ENCODE measurements at places on chromosomes 12 and 14.

DNA sequence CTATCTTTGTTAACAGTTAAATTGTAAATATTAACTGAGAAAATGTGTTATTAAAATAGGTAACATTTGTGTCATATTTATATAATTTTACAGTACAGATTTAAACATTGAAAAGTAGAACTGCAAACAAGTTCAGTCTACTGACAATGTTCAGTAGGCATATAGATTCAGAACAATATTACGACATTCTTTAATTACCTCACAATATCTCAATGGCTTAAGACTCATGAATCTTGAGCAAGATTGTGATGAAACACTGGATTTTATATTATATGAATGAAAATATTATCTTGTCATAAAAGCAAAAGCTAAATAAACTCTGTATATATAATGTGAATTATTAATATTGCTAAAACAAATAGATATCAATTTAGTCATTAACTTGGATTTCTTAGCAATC is 194.9 kb downstream of the ADAMTS20 start:
- no peak for DNase-seq

DNA sequence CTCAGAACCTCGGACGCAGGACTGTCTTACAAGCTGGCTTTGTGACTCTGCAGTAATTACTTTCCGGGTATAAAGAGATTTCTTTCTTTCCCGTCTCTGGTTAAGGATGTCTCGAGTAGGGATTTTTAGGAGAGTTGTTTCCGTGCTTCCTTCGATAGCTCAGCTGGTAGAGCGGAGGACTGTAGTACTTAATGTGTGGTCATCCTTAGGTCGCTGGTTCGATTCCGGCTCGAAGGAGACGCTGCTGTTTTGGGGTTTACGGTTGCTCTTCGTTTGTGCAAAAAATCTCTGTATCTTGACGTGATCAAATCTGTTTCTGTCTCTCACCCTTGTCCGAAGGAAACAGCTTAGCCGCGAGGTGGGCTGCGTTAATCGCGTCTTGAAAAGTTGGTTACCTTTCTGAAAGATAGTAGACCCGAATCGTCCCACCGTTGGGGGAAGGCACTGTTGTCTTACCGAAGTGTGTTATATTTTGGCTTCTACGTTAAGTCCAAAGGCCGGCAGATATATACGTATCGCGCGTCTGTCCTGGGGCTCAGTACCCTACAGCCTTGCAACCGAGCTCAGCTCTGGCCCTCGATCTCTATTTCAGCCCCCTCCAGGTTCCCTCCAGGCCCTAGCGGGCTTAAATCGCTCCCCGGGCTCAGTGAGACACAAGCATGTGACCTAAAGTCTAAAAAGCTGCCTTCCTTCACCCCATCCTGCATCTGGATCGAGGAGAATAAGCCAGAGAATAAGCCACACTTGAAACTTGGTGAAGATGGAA is 1.1 kb upstream of the RNASE4 start:
- peak; percentile 86 for DNase-seq

DNA sequence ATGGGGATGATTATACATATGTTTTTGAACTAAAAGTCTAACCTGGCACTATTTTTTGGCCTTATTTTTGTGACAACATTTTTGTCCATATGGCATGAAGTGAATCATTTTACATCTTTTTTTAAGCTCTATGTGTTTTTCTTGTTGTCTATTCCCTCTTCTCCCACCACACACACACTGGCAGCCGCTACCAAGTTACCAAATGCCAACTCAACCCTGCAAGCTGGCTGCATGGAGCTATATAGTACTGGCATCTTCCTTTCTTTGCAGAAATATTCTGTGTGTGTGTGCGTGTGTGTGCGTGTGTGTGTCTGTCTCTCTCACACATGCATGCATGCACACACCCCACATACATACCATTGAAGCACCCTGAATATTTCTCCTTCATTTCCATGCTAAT is 278.9 kb upstream of the SOX5 start:
- no peak for DNase-seq

GRCh38 chr12:34033628-34034296 is 11.5 kb downstream of the ALG10 start:
- DNase-seq, result peak; percentile 35

DNA sequence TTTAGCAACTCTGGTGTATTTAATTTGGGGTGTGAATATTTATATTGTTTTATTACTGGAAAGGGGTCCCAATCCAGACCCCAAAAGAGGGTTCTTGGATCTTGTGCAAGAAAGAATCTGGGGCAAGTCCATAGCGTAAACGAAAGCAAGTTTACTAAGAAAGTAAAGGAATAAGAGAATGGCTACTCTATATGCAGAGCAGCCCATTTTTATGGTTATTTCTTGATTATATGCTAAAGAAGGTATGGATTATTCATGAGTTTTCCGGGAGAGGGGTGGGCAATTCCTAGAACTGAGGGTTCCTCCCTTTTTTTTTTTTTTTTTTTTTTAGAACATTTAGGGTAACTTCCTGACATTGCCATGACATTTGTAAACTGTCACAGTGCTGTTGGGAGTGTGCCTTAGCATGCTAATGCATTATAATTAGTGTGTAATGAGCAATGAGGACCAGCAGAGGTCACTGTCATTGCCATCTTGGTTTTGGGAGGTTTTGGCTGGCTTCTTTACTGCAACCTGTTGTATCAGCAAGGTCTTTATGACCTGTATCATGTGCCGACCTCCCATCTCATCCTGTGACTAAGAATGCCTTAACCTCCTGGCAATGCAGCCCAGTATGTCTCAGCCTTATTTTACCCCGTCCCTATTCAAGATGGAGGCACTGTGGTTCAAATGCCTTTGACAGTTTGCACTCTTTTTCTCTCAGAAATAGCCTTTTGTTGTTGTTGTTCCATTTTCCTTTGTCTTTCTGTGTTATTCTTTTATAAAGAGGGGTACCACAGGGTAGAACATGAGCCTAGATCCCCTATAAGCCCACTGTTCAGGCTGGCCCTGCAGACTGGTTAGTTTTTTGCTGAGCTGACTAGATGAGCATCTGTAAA is 75.5 kb upstream of the DCD start:
- peak; percentile 24 for DNase-seq

- peak; percentile 82 for DNase-seq
These were observed 35.4 kb upstream of the RNASE3 start for GRCh38 chr14:20855652-20856291.

DNA sequence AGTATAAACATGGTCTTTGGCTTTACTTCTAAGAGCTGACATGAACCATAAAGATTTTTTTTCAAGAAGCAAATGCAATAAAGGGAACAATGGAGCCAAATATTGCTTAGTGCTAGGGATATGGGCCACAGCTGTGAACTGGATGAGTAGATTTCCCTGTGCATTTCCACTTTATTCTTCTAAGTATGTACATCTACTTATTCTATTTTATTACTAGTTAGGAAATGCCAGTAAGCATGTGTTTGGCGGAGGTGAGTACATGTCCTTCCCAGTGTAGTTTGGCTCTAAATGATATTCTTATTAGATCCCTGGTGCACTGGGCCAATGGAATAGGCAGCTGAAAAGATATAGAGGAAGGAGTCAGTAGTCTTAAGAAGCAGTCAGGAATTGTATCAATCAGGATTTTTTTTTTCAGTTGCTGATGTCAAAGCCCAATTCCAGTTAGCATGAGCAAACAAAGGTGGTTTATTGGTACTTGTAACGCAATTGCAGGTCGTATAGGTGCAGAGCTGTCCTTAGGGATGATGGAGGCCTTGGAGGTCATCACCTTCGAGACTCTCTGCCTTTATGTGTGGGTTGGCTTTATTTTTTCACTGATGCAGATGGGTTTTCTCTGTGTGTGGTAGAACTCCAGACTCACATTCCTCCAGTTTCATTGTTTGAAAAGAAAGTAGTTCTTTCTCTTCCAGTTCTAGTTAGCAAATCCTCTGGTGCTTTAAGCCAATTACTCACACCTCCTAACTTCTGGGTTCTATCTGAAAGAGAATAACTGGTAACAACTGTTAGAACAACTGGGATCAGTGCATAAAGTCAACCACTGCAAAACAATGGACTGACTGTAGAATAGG is 139.0 kb upstream of the LRIG3 start:
- DNase-seq, result no peak

- no peak for DNase-seq
These were observed 117.3 kb upstream of the OVCH1 start for GRCh38 chr12:29614694-29615325.

DNA sequence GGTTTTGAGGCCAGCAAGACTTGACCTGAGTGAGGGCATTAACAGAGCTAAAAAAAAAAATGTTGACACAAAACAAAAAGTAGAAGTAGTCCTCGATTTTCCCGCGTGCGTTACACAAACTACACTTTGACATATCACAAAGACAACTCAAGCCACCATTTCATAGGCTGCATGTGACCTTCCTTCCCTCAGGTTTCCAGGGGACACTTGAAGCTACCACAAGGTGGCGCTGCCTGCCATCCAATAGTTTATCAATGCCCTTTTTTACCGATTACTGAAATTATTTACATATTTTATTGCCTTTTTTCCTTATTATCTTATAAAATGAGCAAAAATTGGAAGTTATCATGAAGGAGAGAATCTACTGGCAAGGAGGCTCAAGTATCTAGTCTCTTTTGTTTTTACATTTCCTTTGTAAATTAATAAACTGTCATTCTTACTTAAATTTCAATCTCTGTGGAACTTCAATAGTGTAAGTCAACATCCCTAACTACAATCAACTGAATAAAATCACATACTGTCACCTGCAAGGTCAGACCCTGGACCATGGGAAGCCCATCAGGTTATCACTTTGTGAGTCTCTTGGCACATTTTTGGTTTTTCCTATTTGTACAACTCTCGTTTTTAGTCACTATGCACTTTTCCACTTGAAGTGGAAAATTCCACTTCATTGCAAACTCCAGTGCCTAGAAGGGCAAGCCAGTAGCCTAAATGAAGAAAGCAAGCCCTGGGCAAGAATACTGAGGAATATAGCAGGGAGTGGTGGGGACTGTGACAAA is 84.6 kb upstream of the CPSF6 start:
- peak; percentile 49 for DNase-seq

DNA sequence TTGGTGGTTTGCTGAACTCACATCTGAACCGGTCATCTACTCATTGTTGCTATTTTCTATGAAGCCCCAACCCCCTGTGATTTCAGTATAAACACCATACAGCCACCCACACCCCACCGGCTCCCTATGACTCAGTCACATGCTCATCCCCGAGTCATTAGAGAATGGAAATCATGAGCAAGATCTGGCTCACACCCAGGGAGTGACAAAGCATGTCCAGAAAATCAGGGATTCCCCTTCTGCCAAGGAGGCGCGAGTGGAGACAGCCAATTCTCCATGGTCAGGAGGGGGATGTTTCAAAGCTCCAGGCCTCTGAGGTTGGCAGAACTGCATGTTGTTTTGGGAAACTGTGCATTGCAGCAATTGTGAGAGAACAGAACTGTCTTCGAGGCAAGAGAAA is 657.5 kb upstream of the TBX3 start:
- DNase-seq, result peak; percentile 70

DNA sequence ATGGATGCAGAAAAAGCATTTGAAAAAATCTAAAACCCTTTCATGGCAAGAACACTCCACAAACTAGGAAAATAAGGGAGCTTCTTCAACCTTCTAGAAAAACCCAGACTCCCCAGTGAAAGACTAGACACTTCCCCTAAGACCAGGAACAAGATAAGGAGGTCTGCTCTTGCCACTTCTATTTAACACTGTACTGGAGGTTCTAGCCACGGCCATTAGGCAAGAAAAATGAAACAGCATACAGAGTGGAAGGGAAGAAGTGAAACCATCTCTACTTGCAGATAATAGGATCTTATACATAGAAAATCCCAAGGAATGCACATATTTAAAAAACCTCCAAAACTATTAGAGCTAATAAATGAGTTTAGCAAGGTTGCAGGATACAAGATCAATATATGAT is 42.3 kb downstream of the CHGA start:
- no peak for DNase-seq

DNA sequence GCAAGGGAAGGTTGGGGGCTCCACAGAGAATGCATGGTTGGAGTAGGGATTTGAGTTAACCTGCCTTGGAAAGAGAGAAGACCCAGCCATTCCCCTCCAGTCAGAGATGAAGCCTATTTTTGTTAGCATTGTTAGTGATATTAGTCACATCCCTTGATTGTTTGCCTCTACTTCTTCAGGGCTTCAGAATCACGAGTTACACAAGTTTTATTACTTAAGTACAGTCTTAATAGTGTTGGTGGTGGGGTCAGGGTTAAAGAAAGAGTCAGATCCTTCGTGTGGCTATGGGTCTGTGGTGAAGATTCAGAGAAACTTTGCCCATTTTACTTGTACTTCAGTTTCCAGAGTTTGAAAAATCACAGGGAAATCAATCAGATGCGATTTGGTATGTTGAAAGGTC is 363.1 kb downstream of the LRIG3 start:
- peak; percentile 95 for DNase-seq

- DNase-seq, result no peak
These were observed 51.8 kb downstream of the FBXL14 start for GRCh38 chr12:1542599-1542998.

- no peak for DNase-seq
These were observed 61.5 kb upstream of the SINHCAF start for GRCh38 chr12:31387466-31387865.

DNA sequence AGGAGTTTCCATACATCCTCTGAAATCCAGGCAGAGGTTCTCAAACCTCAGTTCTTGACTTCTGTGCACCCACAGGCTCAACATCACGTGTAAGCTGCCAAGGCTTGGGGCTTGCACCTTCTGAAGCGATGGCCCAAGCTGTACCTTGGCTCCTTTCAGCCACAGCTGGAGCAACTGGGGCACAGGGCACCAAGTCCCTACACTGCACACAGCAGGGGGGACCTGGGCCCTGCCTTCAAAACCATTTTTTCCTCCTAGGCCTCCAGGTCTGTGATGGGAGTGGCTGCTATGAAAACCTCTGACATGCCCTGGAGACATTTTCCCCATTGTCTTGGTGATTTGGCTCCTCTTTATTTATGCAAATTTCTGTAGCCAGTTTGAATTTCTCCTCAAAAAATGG is 10.6 kb downstream of the AREL1 start:
- DNase-seq, result no peak

- no peak for DNase-seq
These were observed 1.4 kb upstream of the PCED1B start for GRCh38 chr12:47078086-47078395.

GRCh38 chr12:49208676-49209075 is 19.8 kb upstream of the TUBA1A start:
- no peak for DNase-seq

DNA sequence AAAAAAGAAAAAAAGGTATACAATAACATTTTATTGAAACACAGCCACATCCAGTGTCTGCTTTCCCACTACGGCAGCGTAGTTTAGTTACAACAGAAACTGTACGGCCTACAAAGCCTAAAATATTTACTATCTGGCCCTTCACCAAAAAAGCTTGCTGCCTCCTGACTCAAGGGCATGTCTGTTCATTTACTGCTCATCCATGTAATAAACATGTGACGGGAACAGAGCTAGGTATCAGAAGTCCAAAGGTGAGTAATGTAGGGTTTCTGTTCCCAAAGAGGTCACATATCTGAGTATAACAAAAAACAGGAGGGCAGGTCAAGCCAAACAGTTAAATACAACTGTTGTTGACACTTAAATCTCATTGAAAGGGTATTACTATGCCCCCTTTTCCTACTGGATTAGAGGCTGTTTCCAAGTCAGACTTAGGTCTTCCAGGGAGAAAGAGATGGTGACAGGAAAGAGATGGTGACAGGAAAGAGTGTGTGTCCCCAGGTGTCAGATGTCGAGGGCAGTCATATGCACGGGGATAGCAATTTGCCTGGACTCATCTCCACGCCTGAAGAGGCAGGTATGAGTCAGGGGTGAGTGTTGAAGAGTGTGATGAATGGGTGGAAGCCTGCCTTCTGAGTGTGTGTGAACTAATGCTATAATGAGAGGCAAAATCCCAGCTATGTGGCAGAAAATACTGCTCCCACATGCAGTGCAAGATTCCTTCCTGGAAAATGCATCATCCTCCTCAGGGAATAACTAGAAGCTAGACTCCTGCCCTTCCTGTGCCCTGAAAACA is 77.7 kb downstream of the MAP3K9 start:
- DNase-seq, result no peak

GRCh38 chr12:70243510-70244371 is 508 bp downstream of the CNOT2 start:
- DNase-seq, result peak; percentile 73
